M059J (cell line): ENCODE measurements at places on chromosomes 1 and 21. TPM values are rescaled to one million over a fixed set of nuclear protein-coding genes. Genes with fewer than 3 reads are reported as not detected.

Gene OR2G6
- total RNA-seq: not detected in 2 replicates

DNA sequence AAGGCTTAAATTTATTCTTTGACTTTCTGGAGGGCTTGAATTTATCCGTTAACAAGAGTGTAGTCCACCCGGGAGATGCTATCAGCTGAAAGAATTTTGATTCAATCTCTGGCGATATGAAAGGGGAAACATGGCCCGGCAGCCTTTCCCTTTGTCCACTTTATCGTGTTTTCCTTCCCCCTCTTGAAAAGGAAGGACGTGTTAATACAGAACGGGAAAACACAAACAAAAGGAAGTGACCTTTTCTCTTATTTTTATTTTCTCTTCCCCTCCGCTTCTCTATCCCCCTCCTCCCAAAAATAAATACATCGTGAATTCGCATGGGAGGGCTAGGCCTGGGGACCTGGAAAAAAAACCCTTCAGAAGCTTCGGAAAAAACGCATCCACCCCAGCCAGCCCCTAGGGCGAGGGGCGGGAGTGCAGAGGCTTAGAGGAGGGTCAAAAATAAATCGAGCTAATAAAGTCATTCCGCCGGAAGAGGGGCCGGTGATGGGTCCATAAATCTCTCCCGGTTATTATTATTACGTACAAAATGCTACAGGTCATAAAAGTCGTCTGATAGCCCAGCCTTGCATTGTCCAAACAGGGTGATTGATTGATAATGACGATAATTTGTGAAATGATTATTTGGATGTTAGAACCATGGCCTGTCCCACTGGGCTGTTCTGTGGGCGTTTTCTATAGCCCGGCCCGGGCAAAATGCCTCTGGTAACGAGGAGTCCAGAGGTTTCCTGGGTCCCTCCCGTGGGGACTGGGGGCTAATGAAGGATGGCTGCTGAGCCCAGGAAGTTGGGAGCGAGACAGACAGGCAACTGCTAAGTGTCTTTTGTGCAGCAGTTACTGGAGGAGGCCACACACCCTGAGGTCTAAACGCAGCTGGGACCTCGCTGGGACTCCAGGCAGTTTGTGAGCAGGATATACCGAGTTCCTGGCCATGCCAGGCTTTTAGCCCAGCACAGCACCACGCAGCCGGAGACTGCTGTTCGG, 179.4 kb downstream of the PRDM16 start:
- DNase-seq: no peak

GRCh38 chr21:44347911-44348451, 5.4 kb upstream of the TRPM2 start:
- no peak for DNase-seq

Gene MYOG
- not detected in 2 replicates for total RNA-seq

DNA sequence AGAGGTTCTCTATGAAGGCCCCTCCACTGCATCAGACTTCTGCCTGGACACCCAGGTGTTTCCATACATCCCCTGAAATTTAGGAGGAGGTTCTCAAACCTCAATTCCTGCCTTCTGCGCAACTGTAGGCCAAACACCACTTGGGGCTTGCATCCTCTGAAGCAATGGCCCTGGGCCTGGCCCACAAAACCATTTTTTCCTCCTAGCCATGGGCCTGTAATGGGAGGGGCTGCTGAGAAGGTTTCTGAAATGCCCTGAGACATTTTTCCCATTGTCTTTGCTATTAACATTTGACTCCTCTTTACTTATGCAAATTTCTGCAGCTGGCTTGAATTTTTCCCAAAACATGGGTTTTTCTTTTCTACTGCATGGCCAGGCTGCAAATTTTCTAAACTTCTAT, 37.9 kb upstream of the PTPRC start:
- DNase-seq: no peak

- peak; percentile 66 for DNase-seq
Observed at GRCh38 chr1:12438349-12438924, 179.6 kb downstream of the DHRS3 start.

GRCh38 chr21:25459365-25459764, 147.9 kb downstream of the MRPL39 start:
- no peak for DNase-seq

DNA sequence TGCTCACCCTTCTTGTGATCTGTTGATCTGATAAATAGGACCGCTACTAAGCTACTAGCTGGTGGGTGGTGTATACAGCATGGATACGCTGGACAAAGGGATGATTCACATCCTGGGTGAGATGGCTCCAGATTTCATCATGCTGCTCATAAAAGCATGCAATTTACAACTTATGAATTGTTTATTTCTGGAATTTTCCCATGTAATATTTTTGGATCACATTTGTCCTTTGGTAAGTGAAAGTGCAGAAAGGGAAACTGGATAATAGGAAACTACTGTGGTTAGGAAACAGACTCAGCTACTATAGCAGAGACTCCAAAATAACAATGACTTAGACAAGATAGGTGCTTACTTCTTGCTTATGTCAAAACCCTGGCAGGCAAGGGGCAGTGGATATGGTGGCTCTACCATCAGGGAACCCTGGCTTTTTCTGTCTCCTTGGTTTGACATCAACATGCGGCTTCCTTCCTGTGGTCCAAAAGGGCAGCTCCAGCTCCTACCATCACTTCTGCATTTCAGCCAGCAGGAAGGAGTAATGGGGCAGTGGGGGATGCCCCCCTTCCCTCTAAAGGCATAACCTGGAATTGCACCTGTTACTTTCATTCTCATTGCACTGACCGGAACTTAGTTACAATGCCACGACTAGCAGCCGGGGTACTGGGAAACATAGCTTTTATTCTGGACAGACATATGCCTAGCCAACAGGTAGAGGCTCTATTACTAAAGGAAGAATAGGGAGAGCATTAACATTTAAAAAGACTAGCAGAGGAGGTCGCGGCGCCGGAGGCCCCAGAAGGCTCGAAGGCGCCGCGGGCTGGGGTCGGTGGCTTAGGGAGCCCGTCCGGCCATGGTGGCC, 13.8 kb upstream of the AK2 start:
- DNase-seq: peak; percentile 82
